ENCODE measurements at places on chromosomes 3 and 15.

DNA sequence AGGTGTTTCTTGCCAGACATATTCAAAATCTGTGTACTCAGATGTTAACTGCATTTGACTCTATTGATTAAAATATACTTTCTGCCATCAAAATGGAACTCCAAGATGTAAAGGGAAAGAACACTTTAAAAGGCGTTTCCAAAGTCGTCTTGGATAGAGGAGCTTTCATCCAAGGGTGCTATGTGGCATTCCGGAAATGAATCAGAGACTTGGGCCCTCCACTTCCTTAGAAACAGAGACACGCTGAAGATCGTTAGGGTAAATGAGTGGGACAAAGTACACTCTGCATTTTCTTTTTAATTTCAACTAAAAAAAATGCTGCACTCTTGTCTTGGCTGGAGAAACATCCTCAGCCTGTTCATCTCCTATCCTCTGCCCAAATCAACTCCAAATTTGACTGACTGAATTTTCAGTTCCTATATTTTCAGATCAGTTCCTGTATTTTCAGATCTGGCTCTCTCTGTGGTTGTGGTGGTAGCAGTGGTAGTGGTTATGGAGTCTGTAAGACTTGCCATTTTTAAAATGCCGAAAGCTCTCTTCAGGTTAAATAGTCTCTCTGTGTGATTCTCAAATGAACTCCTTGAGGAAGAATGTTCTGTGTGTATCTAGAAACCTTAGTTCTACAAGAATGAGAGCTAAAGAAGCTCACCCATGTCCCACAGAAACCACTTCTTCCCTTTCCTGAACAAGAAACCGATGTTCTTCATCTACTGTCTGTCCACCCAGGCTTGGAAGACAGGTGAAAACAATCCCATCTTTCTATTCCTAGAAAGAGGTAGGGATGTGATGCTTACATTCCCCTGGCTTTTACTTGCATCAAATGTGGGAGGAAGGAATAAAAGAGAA lies 156.8 kb upstream of the ICE2 start:
- no peak for DNase-seq

DNA sequence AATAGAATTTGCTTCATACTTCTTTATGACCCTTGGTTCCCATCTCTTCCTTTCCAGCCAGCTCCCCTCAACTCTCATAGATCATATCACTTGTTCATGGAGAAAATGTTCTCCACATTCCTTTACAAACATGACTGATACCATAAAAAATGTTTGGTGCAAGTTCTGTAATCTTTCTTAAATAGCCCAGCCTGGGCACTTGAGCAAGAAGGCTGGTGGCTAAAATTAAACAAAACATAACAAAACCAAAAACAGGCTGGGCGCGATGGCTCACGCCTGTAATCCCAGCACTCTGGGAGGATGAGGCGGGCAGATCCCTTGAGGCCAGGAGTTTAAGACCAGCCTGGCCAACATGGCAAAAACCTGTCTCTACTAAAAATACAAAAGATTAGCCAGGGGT lies 8.9 kb upstream of the POLR2M start:
- DNase-seq, result no peak

- DNase-seq, result peak; percentile 2
Measured at GRCh38 chr15:82062479-82063454, 16.9 kb upstream of the MEX3B start.

DNA sequence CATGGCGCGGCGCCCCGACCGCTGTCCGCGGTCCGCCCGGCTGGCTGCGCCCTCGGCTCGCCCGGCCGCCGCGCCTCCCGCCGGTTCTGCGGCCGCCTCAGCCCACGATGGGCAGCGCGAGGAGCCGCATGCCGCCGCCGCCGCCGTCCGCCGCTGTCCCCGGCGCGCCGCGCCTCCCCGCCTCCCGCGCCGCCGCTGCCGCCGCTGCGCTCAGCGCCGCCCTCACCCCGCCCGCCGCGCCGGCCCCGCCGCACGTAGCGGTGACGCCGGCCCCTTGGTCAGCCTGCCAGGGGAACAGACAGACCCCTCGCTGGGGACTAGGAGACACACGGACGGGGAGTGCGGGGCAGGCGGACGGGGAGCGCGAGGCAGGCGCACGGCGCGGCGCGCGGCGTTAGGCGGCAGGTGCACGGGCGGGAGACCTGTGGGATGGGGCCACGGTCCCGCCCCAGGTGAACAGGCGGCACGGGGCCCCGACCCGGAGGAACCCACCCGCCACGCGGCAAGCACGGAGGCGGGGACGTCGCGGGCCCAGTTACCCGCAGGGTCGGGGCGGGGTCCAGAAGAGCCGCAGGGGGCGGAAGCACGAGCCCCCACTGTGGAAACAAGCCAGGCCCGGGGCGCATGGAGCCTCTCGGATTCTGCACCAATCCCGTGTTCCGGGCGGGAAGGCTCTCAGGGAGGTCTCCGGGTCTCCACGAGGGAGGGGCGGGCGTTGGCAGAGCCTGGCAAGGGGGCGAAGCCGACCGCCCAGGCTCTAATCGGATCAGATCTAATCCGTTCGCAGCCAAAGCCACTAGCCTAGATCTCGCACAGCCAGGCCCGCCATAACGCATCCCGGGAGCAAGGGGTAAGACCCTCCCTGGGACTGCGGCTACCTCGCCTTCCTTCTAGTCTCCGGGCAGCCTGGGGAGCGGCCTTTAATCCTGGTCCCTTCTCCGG lies at the start of gene CSPG5:
Gene CSPG5, minus strand, starts transcription at position 175 of the 942 bp plus-strand sequence. Its CDS starts 172 bp downstream, at position 3.
- DNase-seq, result no peak

- DNase-seq, result no peak
Measured at GRCh38 chr3:159252772-159253384, 451.0 kb downstream of the MFSD1 start.

DNA sequence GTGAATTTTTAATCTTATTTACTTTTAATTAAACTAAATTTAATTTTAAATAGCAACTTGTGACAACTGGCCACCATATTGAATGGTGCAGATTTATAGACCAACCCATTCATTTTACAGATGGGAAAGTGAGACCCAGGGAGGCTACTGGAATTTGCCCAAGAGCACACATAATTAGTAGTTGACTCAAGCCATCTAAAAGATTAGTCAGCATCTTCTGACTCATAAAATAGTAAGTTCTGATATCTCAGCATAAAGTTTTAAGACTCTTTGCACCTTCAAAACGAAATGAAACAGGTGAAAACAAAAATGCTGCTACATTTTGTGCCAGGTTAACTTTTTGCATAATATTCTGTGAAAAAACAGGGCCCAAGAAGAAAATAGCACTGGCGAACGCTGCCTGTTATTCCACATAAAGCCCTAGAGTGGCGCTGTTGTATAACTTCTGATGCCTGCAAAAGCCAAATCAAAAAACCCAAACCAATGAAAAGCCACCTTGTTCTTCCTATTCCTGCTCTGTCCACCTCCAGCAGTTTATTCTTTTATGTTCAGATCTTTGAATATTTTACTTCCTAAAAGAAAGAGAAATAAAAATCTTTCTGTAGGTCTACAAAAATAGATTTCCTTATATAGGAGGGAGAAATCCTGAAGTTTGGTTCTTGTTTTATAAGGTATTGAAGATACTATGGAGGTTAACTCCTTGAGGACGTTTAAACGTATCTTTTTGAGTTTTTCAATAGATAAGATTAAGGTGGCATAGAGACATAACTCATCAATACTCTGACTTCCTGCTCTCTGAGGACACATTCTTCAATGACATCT lies 62.8 kb downstream of the OTOL1 start:
- DNase-seq, result no peak

GRCh38 chr3:142705198-142705597 lies 18.6 kb upstream of the TRPC1 start:
- no peak for DNase-seq

DNA sequence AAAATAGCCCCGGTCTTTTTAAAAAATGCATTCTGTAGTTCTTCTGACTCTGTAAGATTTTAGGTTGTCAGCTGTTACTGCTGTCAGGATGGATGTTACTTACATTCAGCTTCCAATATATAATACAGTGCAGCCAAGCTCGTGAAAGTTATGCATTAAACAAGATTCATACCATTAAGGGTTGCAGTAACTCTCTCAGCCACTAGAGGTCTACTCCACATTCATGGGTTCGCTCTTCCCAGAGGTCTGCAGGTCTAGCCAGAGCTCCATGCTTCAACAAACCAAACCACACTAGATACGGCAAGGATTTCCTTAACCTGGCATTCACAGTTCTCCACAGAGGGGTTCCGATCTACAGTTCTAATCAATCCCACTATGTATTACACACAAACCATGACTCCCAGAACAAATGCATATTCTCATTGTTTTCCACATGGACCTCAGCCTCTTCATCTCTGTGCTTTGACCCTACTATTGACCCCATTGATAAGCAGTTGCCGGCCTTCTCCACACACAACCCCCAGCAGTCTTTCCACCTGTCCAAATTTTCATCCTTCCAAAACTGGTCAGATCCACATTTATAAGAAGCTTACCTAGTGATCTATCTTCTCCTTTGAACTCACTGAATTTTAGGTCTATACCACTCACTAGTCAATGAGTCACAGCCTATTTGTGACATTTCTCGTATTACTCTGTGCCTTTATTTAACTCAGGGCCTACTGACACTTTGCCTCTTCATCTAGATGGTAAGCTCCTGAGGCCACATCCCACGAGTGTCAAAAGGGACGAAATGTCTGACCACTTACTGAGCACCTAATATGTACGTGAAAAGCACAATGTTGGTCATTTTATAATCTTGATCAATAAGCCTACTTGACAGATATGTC lies 33.7 kb downstream of the RORA start:
- no peak for DNase-seq

- DNase-seq, result no peak
Measured at GRCh38 chr15:67212684-67213367, 41.6 kb downstream of the AAGAB start.

DNA sequence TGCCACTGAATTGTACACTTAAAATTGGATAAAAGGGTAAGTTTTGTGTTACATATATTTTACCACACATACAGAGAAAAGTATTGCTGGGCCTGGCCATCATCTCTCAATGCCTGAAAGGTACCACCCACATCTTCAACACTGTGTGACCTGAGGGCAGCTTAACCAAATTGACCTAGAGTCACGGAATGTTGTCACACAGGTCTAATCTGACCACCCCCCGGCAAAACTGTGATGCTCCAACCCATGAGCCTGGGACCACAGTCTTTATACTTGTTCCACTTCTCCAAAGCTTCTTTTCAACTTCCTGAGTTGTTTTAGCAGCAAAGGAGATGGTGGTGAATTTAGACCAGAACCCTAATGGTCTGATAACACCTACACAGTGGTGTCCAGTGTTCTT lies 210.3 kb upstream of the TPM1 start:
- DNase-seq, result no peak

DNA sequence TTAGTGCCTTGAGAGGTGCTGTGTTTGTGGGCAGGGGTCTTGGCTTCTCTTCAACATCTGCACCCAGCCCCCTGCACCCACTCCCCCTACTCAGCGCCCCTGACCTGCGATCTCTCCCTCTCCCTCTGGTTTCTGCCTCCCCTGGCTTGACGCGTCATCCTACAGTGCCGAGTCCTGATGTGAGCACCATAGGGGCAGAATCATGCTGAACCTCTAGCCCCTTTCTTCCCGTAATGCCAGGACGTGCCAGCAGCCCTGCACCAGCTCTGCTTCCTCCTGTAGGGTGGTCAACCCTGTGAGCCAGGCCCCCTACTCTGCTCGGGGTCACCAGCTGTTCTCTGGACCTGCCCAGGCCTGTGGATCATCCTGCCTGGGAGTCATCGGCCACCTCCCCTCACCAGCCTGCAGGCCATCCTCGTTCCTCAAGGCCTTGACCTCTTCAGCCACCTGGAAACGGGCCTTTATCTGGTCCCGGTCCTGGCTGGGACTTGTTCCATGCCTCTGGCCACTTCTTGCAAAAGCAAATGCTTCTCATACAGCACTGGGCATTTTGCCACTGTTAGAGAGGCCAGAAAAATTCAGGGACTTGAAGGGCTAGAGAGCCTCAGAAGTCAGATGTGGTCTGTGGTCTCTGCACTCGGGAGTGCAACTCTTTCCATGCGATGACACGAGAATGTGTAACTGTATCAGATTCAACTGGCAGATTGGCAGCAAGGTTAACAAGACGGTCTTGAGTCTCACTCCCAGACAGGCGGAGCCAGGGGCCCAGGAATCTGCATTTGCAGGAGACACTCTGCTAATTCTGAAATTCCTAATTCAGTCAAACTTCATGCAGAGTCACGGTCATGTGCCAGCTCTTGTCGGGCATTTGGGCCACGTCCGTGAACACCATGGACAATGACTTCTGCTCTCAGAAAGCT lies 16.7 kb upstream of the KLF15 start:
- DNase-seq, result no peak

- DNase-seq, result no peak
Measured at GRCh38 chr3:31161889-31162288, 267.4 kb upstream of the GADL1 start.

DNA sequence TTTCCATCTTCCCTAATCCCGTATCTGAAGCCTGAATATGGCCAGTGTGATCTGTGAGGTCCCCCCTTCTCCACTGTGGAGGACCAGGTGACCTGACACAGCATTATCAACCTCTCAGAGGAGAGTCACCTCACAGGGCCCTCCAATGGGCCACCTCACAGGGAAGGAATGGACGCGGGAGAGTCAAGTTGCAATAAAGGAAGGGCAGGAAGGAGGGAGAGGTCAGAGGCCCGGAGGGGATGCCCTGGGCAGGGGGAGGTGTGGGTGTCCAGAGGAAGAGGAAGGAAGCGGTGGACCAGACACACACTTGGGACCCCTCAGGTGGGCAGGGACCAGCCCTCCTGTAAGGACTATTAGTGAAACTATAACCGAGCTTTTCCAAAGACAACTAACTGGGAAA lies 14.6 kb upstream of the LRRC15 start:
- DNase-seq, result no peak

DNA sequence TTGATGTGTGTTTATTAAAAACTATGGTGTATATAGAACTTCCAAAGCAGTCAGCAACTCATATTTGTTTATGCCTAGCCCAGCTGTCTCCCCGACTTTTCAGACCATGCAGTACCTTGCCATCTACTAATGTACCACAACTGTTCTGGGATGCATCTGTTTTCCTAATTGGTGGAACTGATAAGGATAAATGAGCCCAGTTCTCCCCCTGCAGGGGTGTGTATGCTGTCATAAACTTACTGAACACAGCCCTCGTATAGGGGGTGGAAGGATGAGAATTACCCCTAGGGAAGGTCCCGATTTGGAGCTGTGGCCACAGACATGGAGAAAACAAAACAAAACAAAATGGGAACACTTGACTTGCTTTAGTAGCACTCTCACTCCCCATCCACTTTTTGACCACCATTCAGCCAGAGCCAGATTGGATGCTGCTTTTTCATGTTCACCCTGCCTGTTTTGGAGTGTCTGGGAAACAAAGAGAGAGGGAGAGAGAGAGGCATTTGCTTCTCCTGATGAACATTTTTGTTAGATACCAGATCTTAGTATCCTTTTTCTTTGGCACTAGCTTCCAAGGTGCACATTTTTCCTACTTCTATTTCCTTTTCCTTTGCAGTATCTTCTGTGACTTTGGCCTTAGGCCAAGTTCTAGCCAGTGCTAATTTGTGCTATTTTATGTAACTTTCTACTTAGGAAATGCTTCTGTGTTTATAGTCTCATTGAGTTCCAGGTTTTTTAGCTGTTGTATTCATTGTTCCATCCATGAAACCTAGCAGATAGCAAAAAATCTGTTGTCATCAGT lies 29.1 kb downstream of the CADM2 start:
- DNase-seq, result no peak

DNA sequence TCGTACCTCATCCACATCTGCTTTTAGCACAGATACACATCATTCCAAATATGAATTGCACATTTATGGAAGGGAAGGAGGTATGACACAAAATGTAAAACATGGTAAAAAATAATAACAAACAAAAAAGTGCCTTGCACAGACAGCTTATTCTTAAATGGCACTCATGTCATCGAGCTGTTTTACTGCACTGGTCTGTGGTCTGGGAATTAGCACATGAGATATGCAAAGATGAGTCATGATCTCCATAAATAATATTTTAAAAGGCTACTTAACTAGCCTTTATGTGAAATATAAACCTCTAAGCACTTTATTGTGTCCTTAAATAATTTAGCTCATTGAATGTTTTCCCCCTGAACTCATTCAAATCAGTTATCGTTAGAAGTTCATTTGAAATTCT lies 142.2 kb upstream of the ZNF385D start:
- no peak for DNase-seq
